CD4-positive, alpha-beta T cell treated with Interleukin-15 for 1 hour (primary cell): ENCODE measurements at places on chromosomes 5 and 9.

DNA sequence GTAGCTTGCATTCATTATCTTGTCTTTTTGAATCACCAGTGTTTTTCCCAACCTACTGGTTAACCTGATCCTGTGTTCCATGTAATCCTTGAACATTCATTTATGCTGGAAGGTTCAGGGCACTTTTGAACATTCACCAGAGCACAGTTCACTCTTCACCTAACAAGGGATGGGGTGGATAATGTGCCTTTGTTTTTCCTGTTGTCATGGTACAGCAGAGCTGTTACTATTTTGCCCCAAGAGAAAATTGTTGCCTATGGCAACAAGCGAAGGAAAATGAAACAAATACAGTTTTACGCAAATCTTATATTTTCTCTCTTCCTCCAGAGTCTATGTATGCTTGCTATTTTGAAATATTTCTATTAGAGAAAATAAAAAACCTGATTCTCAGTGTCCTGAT is 60.3 kb upstream of the RIOK2 start:
- DNase-seq: no peak

DNA sequence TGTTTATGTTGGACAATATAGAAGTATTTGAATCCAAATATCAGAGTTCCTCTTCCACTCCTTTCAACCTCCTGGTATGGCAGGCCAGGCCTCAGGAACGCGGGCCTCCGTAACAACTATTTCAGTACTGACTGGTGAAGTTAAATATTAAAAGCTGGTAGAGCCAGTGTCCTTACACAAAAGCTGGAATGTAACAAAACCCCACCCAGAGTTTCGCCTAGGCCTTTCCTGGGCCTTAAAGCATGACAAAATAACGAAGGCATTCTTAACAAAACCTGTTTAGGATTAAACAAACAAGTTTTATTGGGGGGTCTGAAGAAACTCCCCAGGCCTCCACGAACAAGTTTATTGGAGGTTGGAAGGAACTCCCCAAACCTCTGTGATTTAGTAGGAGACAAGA is 61.6 kb upstream of the GNE start:
- DNase-seq: no peak

DNA sequence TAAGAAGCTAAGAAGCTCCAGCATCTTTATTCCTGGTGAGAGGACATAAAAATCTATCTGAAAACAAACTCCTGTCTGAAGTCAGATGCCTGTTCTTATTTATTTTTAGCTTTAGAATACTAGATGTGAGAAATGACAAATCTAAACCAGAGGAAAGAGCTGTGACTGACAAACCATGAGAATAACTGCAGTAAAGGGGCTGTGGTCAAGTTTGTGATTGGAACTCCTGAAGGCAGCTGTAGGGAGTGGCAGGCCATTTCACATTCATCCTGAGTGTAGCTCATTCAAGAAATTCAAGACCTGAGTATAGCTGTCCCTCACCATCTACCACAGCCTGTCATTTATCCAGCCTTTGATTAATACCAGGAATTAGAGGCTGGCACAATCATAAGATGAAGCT is 718.8 kb downstream of the BRINP1 start:
- DNase-seq: no peak

- DNase-seq: no peak
These were observed 489.6 kb upstream of the ZNF608 start for GRCh38 chr5:125236007-125236406.

DNA sequence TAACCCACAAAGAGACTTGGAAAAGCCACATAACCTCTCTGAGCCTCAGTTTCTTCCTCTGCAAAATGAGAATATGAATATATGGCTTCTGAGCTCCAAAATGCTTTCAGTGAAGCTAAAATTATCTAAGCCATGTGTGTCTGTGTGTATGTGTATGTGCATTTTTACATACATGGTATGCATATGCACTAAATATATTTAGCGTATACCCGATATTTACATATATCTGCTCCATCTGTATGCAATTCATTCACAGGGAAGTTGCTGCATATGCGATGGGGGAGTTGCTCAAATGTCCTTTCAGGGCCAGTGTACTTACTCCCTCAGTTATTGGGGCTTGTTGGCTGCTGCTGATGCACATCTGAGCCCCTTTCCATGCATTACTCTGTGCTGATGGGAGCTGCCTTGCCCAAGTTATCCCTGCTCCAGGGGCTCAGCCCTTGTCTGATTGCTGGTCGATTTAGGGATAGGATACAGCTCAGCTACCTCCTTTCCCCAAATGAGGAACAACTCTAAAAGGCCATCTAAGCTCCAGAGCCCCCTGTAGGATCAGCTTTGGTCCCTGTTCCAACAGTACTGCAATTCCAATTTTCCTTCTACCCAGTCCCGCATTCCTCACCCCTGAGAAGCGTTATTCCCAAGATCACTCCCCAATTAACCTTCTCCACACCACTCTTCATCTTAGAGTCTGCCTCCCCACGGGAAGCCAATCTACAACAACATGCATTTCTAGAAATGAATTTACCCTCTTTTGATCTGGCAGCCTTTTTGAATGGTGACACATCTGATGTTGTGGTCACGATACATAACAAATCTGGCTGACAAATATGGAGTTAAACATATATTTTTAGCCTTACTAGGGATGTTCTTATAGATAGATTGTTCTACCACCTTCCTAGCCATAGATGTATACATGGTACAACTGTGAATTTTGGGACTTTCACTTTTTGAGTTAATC is 15.9 kb downstream of the RHOBTB3 start:
- DNase-seq: no peak

- DNase-seq: no peak
These were observed 181.0 kb upstream of the GHR start for GRCh38 chr5:42242210-42242609.

DNA sequence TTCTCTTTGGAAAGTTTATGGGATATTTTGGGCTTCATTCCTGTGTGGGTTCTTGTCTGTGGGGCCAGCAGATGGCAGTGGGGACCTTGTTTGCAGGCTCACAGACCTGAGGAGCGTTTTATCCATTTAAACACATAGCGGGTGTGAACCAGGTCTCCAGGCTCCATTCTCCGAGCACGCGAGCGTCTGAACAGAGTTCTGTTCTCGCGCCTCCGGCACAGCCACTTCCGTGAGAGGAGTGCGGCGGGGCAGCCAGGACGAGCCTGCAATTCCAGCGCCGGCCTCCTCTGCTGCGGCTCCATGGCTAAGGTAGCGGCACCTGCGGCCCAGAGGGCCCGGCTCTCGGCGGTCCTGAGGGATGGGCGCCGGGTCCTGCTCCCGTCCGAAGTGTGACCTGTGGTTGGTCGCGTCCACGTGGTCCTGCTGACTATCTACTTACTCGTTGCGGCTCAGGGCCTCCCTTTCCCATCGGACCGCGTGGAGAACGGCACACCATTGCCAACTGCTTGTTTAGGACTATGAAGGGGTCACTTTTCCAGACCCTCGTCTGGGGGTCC is 7.3 kb downstream of the NRARP start:
- DNase-seq: no peak

DNA sequence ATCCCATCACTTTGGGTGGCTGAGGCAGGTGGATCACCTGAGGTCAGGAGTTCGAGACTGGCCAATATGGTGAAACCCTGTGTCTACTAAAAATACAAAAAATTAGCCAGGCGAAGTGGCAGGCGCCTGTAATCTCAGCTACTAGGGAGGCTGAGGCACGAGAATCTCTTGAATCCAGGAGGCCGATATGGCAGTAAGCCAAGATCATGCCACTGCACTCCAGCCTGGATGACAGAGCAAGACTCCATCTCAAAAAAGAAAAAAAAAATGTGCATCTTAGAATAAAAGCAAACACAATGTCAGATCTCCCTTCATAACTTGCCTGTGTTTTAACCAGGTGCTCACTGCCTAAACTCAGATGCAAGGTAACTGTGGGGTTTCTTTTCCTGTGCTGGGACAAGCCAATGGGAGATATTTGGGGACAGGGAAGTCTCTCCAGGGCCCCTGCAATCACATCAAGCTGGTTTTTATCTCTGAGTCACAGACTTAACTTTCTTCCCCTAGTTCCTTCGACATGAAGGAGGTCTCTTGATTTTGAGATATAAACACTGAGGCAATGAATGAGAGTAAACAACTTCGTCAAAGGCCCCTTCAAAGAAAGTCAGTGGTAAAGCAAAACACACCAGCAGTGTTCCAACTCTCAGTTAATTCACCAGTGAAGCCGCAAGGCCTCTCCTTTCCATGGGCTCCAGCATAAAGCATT is 99.1 kb downstream of the SNX18 start:
- no peak for DNase-seq

DNA sequence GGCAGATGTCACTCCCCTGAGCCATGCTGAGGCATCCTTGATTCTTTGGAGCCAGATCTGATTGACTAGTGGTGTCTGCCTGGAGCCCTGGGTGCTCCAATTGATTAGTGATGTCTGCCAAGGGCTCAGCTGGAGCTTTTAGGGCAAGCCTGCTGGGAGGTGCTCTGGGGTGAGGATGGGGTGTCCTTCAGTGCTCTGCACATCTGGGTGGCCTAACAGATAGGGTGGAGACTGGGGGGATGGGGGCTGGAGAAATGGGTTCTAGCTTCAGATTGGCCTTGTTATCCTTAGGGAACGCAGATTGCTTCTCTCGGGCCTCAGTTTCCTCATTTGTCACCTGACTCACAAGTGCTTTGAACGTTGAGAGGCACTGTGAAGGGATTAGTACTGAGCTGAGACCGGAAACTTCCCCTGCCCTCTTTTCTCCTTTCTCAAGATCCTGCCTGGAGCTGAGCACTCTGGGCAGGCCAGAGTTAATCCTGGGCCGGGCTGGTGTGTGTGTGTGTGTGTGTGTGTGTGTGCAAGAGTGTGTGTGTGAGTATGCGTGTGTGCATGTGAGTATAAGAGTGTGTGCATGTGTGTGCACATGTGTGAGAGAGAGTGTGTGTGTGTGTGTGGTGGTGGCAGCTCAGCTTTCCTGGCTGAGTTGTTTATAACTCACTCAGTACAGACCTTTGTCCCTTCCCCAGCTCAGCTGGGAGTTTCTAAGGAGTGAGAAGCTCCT is 5.6 kb upstream of the IER5L start:
- no peak for DNase-seq

- DNase-seq: no peak
These were observed 25.6 kb upstream of the SMC2 start for GRCh38 chr9:104068546-104068945.

DNA sequence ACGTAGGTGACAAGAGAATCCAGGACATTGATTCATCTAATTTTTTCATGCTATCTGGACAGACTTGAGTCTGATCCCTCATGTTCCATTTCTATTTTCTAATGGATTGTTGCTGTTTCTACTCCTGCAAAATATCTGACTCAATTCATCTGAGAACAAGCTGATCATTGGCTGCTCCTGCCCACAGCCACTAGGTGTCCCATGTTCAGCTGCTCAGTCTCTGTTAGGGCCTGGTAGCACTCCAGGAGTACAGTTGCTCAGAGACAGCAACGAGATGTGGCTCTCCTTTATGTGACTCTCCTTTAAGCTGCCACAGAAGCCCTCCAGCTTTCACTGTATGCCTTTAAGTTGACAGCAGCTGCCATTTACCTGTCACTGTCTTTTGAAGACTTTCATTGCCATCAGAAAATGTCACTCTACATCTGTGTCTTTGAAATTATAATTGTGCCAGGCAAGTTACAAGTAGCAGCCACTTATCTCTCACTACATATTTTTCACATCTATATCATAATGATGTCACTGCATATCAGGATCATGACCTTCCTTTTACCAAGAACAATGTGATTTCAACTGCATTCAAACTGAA is 1944.2 kb upstream of the NUDT12 start:
- no peak for DNase-seq

DNA sequence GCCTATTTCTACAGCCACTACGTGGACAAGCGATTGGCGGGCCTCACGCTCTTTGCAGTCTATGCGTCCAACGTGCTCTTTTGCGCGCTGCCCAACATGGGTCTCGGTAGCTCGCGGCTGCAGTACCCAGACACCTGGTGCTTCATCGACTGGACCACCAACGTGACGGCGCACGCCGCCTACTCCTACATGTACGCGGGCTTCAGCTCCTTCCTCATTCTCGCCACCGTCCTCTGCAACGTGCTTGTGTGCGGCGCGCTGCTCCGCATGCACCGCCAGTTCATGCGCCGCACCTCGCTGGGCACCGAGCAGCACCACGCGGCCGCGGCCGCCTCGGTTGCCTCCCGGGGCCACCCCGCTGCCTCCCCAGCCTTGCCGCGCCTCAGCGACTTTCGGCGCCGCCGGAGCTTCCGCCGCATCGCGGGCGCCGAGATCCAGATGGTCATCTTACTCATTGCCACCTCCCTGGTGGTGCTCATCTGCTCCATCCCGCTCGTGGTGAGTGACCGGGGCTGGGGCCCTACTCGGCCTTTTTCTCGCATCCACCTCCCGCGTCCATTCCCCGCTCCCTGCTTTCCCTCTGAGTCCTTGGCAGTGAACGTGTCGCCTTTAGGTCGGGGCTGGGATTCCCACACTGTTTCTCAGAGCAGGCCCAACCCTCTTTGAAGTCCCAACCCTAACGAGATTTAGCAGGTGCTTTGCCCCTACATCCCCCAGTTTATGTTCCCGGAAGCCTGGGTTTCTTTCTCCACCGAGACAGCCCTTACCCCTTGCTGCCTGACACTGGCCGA is 1.8 kb downstream of the PTGER4 start:
- peak; percentile 55 for DNase-seq

GRCh38 chr9:134833294-134833880 is 47.2 kb upstream of the FCN2 start:
- DNase-seq: no peak

DNA sequence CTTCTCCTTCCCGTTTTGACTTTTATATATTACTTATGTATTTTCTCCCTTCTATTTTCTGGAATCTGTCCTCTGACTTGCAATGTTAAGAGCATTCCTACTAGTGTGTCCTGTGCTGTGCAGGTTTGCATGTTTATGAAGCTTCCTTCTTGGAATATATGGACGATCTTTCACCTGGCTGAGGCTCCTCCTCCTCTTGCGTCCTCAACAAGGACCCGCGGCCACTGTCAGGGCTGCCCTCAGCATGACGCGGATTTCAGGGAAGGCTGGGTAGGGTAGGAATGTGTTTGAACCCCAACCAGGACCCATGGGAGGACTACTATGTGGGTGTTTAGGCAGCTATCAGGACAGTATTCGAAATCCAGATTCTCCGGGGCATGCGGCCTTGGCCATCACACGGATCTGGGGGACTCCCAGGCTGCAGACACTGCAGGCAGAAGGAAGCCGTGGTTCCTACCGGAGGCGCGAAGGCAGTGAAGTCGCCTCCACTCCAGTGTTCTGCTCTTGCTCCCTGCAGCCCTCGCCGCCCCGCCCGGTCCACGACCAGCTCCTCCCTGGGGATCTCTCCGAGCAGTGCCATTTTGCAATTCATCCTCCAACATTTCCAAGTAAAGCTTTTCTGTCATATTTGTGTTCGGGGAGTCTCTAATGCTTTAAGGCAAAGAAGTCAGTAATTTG is 37.0 kb upstream of the OSMR start:
- no peak for DNase-seq

DNA sequence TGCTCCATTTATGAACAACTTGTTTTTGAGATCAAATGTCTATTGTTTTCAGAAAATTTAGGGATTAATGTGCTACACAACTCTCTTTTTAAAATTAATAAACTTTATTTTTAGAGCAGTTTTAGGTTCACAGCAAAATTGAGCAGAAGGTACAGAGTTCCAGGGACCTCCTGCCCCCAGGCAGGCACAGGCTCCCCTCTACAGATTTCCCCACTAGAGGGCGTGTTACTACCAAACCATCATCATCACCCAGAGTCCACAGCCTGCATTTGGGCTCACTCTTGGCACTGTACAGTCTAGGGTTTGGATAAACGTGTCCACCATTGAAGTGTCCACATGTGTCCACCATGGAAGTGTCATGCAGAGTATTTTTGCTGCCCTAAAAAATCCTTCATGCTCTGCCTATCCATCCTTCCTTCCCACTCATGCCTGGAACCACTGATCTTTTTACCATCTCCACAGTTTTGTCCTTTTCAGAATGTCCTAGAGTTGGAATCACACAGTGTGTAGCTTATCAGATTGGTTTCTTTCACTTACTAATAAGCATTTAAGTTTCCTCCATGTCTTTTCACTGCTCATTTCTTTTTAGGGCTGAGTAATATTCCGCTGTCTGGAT is 61.7 kb downstream of the MRPL36 start:
- no peak for DNase-seq
